ENCODE measurements at places on chromosomes 1 and 21.
A peak's percentile ranks its signal among the peaks of the same experiment; 100 is the strongest.

DNA sequence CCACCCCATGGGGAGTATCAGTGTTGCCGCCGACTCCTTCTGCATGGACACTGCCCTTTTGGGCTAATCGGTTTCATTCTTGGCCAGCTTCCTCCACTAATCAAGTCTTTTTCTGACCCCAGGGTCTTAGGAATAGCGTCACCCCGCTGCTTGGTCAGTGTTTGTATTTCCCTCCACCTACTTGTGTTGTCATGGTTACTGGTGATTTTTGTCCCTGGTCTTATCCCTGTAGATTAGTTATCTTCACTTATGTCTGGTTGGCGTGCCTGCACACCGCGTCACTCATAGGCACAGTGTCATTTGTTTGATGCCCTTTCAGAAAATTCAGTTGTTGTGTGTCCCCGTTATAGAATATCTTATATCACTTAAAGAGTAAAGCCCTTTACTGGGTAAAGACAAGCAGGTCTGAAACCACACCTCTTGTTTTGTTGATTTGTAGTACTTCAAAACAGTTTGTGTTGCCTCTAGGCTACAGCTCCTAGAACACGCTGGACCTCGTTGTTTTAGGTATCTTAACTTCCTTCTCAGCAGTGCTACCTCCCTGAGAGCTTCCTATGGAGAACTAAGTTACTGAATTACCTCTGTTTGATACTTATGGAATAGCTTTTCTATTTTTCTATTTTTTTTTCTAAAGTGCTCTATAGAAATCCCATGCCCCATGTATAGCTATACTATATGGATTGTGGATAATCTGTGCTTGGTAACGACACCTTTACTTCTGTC is 868 bp downstream of the PPP1R12B start:
- DNase-seq = peak; percentile 42

- DNase-seq = no peak
Observed at GRCh38 chr21:32424191-32424535, 11.7 kb downstream of the EVA1C start.

- DNase-seq = peak; percentile 4
Observed at GRCh38 chr1:107273515-107273914, 132.7 kb downstream of the NTNG1 start.

GRCh38 chr1:211843018-211843417 is 12.5 kb upstream of the LPGAT1 start:
- peak; percentile 24 for DNase-seq

- no peak for DNase-seq
Observed at GRCh38 chr21:33370305-33370704, 32.9 kb upstream of the IFNGR2 start.

- DNase-seq = peak; percentile 78
Observed at GRCh38 chr1:207805841-207806421, 54.1 kb downstream of the CD46 start.

DNA sequence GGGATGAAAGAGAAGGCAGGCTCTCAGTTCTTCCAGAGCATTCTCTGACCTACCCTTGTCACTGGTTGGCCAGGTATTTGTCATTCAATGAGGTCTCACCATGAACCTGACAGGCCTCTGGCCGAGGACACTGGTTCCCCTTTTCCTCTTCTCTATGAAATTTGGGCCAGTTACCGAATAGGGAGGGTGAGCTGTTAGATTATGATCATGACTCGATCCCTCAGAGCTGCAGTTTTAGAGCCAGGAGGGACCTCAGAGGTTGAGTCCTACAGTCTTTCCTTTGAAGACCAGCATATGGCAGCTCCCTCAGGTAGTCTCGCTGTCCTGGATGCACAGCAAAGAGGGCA is 29.5 kb upstream of the CLSTN1 start:
- no peak for DNase-seq

DNA sequence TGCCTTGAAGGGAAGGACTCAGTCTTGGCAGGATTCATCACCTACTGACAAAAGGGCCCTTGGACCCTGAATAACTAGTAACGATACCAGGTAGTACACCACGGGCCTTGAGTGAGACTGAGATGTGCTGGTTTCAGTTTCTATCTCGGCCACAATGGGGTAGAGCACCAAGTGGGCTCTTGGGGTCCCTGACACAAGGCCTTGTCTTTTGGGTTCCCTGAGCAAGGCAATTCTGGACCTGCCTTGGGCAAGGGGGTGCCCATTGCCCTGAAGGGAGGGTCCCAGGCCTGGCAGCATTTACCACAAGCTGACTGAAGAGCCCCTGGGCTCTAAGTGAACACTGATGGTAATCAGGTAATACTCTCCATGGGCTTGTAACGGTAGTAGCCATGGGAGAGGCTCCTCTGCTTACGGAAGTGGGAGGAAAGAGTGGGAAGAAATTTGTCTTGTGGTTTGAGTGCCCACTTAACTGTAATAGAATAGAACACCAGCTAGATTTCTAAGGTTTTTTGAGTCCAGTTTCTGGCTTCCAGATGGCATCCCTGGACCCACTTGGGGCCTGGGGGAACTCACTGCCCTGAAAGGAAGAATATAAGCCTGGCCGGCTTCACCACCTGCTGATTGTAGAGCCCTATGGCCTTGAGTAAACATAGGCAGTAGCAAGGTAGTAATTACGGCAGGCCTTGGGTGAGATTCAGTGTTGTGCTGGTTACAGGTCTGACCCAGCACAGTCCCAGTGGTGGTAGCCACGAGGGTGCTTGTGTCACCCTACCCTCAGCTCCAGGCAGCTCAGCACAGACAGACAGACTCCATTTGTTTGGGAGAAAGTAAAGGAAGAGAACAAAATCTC is 58.5 kb downstream of the WDR4 start:
- no peak for DNase-seq

GRCh38 chr21:39452207-39452969 is 618 bp downstream of the SH3BGR start:
- DNase-seq = no peak

DNA sequence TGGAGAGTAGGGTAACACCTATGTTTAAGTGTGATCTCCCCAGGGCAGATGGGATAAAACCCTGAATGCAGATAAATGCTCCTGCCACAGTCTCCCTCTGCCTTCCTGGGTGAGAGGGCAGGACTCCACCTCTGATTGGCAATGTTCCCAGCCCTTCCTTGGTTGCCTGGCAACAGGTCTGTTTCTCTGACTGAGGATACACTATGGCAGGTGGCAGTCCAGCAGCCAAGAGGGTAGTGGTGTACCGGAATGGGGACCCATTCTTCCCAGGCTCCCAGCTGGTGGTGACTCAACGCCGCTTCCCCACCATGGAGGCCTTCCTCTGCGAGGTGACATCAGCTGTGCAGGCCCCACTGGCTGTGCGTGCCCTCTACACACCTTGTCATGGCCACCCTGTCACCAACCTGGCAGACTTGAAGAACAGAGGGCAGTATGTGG is at the start of gene DCDC2B:
TSS of gene DCDC2B (plus strand) at position 199 of the 438 bp plus-strand sequence. CDS start at position 204, 5 bp downstream.
- peak; percentile 78 for DNase-seq

DNA sequence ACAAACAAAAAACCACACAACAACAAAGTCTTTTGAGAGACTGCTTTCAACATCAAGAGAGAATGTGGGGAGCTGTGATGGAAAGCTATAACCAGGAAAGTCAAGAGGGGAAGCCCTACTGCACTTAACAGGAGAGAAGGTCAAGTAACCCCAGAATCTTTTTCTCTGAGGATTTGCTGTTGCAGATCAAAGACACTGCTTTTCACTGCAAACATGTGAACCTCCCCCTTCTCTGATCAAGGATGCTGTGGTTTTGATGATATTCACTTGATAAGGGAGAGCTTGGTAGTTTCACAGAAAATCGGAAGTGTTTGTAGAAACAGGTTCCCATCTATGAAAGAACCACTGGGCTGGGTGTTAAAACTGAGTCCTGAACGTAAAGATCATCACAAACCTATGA is 4.8 kb downstream of the ETV3 start:
- no peak for DNase-seq

GRCh38 chr1:159938211-159938852 is 7.1 kb downstream of the IGSF9 start:
- no peak for DNase-seq

- no peak for DNase-seq
Observed at GRCh38 chr1:11948822-11949458, 14.4 kb downstream of the PLOD1 start.

GRCh38 chr1:208965351-208965750 is 618.2 kb upstream of the CAMK1G start:
- DNase-seq = no peak

- no peak for DNase-seq
Observed at GRCh38 chr1:1189111-1189510, 15.4 kb downstream of the TTLL10 start.

DNA sequence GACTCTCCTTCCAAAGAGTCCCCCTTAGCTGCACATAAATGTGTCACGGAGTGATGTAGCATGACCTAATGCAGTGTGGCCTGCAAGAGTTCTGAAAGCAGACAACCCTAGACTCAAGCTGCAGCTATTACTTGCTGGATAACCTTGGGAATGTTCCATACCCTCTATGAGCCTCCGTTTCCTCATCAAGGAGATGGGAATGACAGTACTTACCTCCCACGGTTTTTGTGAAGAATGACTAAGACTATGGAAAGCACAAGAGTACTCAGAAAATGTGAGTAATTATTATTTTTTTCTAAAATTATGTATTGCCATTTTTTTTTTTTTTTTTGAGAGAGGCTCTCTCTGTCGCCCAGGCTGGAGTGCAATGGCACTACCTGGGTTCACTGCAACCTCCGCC is 3.0 kb downstream of the TTC39A start:
- DNase-seq = no peak

DNA sequence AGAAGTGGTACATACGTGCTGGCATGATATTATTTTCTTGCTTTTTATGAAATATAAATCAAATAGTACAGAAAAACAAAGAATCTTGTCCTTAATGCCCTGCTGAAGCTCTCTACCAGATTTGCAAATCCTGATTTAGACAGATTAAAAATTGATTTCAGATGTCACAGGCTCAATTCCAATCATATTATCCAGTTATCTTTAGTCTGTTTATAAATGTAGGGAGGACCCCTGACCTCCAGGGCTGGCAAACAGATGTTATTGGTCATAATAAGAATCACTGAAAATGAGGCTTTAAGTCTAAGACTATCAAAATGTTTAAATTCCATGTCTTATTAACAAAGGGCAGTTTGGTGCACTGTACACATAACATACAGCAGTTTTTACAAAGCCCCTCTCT is 62.1 kb downstream of the TP53BP2 start:
- no peak for DNase-seq

GRCh38 chr1:26459148-26459547 is 13.1 kb upstream of the HMGN2 start:
- no peak for DNase-seq

- DNase-seq = no peak
Observed at GRCh38 chr1:15492596-15492995, 16.7 kb downstream of the CELA2B start.

- no peak for DNase-seq
Observed at GRCh38 chr1:30417001-30417700, 306.2 kb downstream of the MATN1 start.

DNA sequence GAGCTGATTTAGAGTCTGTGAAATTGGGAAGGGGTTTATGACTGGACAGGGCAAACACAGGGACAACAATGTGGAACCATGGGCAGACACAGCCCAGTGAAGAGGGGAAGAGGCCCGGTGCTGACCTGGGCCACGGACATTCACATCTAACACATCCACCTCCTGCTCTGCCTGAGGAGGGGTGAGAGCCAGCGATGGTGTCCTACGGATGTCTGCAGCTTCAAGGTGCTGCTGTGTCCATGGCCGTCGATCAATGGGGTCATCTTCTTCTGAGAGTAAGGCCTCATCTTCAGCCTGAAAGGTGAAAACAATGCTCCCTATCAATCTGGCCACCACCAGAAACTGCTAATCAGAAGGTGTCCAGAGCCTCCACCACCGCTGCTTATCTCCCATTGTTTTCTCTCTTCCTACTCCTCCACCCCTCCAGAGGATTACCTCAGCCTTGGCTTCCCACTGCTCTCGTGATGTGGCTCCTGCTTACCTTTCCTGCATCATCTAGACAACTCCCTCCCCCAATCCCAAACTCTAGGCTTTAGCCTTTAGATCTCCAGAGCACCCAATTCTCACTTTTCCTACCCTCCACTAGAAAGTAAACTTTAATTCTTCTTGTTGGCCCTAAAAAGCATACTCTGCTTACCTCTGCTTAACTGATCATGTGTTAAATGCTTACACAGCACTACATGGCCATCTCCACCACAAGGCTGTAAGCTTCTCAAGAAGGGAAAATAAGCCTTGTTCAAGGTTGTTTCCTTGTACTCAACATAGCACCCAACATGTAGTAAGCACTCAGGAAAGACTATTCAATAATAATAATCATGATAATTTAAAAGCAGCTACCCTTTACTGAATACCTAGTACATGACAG is 24.0 kb upstream of the ADAM30 start:
- no peak for DNase-seq

DNA sequence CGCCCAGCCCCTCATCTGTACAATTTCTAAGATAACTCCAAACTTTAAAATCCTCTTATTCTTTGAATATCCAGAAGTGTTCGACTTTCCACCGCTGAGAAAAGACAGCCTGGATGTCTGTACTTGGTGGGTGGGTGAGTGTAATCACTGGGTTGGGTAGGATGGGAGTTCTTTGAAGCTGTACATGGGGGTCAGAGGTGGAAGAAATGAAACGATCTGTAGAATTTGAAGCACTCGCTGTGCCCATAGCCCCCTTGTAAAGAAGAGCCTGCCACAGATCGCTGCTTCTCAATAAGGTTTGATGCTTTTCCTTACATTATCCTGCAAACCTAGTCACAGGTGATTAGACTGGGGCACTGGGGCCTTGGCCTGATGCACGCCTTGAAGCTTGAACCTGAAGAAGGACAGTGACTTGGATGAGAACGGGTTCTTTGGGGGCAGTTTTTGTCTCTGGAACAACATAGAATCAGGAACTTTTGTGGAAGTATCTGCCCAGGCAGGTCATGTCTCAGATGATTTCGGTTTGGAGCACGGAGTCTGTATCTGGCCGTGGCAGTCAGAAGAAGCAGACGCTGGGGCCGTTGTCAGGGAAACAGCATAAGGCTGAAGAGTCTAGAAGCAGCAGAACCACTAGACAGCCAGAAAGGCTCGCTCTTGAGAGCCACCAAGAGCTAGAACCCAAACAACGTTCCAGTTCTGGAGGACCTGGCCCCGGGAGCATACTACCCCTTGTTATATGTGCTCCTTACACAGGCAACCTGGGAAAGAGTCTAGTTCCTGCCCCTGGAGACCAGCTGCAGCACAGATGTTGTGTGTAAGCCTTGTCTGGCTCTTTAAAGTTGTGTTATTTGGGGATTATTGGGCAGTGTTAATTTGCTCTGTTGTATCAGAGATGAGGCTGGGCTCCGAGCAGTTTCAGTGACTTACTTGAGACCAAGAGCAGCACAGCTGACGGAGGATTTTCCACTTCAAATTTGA is 45.1 kb upstream of the SCCPDH start:
- no peak for DNase-seq

GRCh38 chr1:30698401-30698981 is 24.9 kb downstream of the MATN1 start:
- no peak for DNase-seq

GRCh38 chr1:160062230-160062532 is 7.8 kb downstream of the KCNJ10 start:
- DNase-seq = no peak

GRCh38 chr1:203200916-203201315 is 14.4 kb upstream of the CHI3L1 start:
- no peak for DNase-seq

- no peak for DNase-seq
Observed at GRCh38 chr1:4027008-4027407, 126.9 kb upstream of the C1orf174 start.

Measured in ACHN (cell line).